Right renal pelvis (tissue), 4 donors: ENCODE measurements at places on chromosomes 1 and 21.
A peak's percentile ranks its signal among the peaks of the same experiment; 100 is the strongest.

DNA sequence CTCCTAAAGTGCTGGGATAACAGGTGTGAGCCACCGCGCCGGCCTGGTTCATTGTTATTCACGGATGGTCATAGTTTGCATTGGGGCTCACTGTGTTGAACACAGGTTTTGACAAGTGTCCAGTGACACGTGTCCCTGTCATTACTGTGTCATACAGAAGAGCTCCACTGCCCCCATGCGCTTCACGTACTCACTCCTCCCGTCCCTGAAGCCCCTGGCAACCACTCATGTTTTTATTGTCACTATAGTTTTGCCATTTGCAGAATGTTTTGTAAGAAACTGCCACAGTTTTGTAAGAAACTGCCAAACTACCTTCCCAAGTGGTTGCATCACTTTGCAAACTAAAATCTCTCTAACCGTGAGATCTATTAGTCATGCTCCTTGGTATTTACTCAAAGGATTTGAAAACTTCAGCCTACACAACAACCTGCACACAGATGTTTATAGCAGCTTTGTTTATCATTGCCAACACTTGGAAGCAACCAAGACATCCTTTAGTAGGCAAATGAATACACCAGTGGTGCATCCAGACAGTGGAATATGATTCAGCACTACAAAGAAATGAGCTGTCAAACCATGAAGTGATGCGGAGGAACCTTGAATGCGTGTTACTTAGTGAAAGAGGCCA, 163.2 kb upstream of the COL6A1 start:
- DNase-seq = no peak

DNA sequence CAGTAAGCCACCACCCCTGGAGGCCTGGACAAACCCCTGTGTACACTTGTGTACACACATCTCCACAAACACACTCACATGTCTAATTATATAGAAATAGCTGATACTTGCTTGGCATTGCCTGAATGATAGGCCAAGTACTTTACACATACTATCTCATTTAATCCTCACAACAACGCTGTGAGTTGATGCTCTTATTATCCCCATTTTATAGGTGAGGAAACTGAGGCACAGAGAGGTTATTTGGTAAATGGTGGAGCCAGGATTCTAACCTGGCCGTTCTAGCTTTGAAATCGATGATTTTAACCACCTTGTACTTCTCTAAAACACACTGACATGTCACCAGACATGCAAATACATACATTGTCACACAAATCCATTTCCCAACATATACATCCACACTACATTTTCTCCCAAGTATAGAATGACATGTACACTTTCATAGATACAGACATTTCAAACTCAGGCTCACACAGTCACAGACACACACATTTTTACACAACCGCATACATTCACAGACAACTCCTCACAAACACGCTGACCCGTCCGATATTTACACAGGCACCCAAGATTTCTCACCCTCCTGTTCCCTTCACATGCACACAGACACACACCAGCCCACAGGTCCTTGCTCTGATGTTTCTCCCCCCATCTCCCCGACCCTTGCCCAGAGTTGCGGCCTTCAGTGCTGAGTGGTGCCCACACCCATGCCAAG, 3.2 kb downstream of the ARHGEF19 start:
- no peak for DNase-seq

GRCh38 chr1:206415942-206416341, 54.3 kb upstream of the IKBKE start:
- DNase-seq = no peak

GRCh38 chr1:152112101-152112884, 3.0 kb downstream of the TCHH start:
- DNase-seq = no peak

GRCh38 chr1:167808104-167808503, 86.3 kb downstream of the MPZL1 start:
- no peak for DNase-seq

- no peak for DNase-seq
Observed at GRCh38 chr21:34988139-34988538, 61.0 kb downstream of the RUNX1 start.

GRCh38 chr1:156372265-156372586, 3.2 kb downstream of the RHBG start:
- DNase-seq = no peak

- no peak for DNase-seq
Observed at GRCh38 chr1:231918239-231919015, 291.8 kb downstream of the DISC1 start.

DNA sequence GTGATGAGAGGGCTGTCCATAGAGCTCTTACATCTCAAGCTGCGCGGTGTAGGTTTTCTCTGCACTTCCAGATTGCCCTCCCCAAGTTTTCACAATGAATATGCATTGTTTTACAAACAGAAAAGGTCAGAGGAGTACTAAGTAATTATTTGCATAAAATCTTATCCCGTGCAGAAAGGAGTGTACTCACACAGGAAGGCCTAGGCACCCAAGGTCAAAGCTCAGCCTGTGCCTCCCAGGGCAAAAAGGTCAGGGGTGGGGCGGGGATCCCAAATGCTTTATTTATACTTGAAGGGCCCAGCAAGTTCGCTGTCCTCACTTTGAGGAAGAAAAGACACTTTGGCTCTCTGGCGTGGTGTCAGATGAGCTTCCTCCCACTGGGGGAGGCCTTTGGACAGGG, 10.3 kb upstream of the KCNE1 start:
- DNase-seq = no peak

- DNase-seq = no peak
Observed at GRCh38 chr21:46150073-46150472, 5.3 kb downstream of the FTCD start.

DNA sequence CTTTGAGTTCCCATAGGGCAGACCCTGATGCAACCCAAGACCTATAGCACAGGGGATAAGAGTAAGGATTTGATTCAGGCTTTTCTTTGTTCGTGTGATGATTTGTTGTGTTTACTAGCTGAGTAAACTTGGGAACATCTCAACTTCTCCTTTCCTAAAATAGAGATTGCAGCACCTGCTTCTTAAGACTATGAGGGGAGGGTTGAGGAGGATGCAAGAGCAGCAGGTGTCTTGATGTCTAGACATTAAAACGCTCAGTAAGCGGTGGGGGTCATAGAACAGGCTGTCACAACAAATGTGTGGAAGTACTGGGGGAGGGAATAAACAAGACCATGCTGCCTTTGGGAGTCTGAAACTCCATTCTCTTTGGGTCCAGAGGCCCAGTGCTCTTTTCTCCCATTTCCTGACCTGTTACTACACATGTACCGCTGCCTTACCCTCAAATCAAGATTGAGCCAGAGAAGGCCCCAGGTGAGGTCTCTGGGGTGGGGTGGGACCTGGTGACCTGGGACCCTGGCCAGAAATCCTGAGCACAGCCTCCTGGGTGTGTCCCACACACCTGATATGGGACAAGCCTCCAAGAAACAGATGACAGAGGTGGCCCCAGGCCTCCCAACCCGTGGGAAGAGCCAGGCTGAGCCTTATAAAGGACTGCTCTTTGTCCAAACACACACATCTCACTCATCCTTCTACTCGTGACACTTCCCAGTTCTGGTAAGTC, at the start of gene S100A7A:
Gene S100A7A (plus strand): TSS at position 671 of the 721 bp plus-strand sequence. CDS start 1,563 bp downstream, outside the sequence.
- DNase-seq = no peak

DNA sequence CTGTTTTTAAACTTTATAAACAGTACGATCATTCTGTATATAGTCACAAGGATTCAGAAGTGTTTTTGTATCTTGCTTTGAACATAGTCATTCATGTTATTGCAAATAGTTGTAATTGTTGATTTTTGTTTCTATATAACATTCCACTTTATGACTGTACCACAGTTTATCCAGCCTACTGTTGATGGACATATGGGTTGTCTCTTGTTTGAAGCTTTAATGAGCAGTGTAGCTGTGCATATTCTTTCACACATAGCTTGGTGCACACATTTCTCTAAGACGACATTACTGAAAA, 6.1 kb downstream of the CD101 start:
- DNase-seq = no peak

DNA sequence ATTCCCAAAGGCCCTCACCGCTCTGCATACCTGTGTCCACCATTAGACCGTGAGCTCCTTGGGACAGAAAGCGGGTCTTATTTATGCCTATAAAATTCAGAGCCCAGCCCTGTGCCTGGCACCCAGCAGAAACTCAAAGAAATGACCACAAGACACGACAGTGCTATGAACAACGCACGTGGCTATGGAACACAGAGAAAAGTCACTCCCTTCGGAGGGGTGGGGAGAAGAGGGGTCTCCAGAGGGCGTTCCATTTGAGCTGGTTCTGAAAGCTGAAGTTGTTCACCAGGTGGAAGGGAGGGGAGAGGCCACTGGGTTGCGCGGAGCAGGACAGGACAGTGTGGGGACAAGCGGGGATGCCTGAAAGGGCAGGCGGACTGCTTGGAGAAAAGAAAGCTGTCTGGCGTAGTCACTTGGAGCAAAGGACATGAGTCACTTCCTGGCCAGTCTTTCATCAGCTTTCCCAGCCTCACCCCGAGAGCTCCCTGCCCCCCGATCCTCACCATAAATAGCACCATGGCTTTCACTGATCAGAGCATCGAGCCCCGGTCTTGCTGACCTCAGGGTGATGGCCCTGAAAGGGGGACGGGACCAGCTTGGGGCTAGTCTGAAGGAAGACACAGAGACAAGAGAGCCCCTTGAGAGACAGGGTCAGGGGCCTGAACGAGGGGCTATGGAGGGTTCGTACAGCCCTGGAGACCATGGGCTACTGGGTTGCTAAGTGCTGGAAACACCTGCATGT, 28.5 kb downstream of the ECE1 start:
- peak; percentile 29 for DNase-seq

DNA sequence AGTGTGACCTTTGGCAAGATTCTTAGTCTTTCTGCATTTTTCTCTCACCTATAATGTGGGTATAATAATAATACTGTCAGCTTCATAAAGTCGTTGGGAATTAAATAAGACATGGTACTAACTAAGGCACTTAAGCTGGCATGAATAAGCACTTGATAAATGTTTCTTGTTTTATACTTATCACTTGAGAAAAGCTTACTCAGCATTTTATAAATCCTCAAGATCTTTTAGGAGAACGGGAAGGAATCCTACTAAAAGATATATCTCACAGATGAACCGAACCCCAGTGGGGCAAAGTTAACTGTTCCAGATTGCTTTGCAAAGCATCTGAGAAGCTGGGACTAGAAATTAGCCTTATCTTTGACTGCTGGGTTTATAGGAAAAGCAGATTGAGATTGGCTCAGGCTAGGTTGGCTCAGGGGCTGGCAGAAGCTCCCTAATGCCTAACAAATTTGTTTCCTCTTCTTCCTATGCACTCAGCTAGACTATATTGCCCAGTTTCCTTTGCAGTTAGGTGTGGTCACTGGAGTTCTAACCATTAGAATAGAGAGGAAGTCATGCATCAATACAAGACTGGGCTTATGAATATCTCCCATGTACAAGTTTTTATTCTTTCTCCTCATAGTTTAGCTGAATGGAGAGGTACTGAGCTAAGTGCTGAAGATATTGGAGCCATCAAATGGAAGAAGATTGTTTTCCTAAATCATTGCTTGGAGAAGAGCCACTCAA, 110.3 kb downstream of the TBX15 start:
- no peak for DNase-seq

DNA sequence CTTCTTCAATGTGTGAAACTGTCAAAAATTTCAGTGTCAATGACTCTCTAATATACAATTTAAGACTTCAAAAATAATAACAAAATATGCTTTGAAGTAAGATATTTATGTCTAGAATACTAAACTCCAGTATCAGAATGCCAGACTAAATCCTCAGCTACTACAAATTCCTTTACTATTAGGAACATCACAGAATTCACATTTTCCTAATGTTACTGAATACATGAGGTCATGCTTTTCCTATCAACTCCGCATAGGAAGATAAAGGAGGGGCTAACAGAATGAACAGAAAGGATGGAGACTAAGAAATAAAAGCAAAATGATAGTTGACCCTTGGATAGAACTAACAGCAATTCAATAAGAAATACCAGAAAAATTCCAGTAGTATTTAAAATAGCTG, 292.7 kb downstream of the SDCCAG8 start:
- no peak for DNase-seq

DNA sequence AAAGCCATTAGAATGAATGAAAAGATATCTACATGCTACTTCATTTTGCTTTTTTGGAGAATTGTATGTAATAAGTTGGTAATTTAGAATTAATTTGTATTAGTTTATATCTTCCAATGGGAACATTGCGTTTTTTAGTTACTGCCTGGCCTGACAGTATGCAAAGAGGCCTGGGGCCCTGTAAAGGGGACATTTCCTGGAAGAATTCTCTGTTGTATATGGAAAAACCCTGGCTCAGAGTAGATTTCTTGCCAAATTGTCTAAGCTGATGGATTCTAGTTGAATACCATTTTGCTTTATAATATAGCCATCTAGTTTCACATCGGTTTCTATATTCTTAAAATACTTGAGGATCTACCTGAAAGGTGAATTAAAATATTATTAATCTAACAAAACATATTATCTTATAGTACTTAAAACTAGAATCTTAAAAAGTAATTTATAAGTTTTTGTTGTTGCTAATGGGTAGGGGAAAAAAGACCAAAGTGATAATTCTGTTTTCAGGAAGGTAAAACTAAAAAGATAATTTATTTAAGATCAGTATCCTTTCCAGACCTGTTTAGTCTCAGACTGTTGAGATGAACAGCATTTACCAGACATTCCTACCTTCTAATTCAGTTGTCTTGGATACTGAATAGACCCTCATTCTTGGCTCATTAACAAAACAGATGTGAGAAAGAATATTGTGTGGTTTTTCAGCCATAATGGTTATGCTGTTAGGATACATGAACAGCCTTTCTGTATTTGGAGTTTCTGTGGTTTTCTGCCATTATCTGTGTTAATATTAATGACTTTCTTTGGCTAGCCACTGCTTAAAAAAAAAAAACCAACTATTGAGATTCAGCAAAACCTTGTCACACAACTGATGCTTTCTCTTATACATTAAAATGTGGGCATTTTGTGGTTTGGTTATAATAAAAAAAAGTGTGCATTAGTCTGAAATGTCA, 4.8 kb downstream of the AGO3 start:
- DNase-seq = peak; percentile 34

- no peak for DNase-seq
Observed at GRCh38 chr1:168064216-168064615, 72.5 kb downstream of the GPR161 start.

- no peak for DNase-seq
Observed at GRCh38 chr21:44443891-44444285, 11.4 kb upstream of the LRRC3 start.

DNA sequence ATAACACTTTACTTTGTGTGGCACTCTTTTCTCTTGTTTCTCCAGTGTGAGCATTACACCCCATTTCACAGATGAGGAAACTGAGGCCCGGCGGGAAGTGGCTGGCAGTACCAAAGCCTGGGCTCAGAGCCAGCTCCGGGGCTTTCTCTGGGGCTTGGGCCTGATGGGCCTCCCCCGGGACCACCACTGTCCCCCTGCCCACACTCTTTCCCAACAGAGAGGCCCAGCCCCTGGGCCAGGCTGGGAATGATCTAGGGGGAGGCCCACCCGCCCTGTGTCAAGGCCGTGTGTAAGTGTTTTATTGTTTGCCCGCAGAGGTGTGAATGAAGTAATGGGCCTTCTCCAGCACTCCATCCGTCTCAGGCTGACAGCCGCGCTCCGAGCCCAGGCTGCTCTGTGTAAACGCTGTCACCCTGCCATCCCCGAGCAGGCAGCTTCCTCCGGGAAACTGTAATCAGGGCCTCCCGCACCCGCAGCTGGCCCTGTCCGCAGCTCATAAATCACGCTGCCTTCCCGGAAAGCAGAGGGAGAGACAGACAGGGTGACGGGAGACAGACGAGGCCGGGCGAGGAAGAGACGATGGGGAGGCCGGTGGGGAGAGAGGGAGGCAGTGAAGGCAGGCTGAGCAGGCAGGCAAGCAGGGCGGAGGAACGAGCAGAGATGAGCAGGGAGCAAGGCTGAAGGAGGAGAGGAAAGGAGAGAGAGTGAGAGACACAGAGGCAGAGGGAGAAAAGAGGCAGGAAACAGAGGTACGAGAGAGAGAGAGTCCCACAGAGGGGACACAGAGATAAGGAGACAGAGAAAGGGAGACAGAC, 109.7 kb upstream of the ZBTB40 start:
- DNase-seq = peak; percentile 70
